Right atrium auricular region (tissue), 2 donors: ENCODE measurements at places on chromosomes 3 and 15.
A peak's percentile ranks its signal among the peaks of the same experiment; 100 is the strongest.

GRCh38 chr15:26087395-26087794 lies 224.3 kb upstream of the ATP10A start:
- no peak for DNase-seq

- DNase-seq = peak; percentile 32
Measured at GRCh38 chr15:69391046-69391757, 22.9 kb upstream of the KIF23 start.

DNA sequence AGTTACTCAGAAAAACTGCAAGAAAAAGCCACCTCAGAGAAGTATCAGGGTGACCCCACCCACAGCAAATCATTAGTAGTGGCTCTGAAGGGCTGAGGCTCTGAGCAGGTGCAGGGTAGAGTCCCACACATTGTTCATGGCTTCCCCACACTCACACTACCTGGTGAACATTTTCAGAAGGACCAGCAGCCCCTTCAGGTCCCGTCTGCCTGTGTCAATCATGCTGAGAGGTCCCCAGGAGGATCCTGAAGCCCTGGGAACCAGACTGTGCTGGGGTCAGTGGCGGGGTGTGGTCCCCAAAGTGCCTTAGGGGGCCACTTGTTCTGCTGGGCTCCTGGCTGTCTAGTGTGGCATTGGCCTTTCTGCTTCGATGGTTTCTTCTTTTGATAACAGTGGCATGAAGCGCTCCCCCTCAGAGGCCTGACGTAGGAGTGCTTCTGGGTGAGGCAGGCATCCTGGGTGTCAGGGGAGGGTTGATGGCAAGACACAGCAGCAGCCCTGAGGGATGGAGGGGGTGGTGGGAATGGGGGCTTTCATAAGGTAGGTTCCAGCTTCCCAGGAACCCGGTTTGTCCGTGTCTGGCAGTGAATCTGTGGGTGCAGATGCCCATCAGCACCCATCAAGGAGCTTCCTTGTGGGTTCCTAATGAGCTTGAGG lies 19.0 kb upstream of the FANCD2 start:
- no peak for DNase-seq

DNA sequence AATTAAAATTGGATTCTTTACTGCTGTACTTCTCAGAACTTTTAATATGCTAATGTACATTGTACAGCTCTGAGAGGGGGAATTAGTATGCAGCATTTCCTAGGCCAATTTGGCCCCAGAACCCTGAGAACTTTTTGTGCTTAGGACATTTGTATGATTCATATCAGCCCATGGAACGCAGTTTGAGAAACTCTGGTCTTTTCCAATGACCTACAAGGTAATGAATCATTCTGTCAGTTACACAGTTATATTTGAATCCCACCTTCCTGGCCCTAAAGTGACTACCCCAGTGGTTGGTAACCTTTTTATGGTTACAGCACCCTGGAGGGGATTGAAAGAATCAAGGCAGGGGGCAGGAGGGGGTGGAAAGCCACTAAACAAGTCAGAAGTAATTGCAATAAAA lies 25.6 kb upstream of the KBTBD12 start:
- no peak for DNase-seq

DNA sequence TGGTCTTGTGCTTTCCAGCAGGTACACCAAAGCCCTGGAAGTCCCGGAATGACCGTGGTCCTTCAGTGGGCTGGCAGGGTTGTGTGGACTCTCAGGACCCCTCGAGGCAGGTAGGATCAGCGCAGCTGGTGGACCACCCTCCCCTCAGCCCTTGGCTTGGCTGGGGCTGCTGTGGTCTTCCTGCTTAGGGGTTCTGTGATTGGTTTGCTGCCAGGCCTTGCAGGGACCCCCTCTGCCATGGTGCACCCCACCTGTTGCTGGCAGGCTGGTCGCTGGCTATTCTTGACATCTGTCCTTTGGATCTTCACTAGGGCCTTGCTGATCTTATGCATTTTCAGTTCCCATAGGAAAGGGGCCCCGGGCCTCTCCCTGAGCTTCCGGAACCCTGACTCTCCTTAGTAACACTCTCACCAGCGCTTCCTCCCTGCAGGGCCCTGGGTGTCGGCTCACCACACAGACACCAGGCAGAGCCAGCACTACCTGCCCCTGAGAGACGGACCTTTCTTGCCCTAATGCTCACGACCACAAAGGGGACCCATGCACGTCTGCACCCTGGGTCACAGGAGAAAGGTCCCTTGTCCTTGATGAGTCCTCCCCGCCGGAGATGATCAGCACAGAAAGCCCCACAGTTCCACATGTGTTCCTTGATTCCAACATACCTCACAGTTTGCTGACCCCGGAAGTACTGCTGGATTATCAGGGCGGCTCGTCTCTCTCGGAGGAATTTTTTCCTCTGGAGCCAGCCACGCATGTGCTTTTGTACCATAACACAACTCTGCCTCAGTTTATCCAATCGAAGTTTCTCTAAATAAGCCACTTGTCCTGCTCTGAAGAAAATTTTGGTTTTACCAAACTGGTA lies 51.7 kb downstream of the MYO5C start:
- no peak for DNase-seq

DNA sequence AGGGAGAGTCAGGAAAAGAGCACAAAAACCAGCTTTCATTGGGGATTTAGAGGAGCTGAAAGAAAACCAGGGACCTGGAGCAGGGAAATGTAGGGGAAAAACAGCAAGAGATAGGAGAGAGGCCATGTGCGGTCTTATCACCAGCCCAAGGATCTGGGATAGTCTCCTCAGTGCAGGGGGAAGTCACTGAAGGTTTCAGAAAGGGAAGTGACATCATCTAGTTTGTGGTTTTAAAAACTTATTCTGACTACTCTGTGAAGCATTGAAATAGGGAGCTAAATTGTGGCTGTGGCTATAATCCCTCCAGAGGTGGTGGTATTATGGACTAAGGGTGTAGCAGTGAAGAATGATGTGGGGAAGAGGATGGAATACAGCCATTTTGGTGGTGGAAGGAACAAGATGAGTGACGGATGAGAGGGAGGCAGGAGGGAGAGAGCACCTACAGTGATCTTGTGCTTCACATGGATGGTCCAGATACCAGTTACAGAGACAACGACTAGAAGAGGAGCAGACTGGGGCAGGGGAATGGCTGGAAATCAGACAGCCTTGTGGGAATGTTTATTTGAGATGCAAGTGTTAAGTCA lies 72.7 kb downstream of the HMG20A start:
- no peak for DNase-seq

- DNase-seq = no peak
Measured at GRCh38 chr3:27253391-27253790, 115.8 kb downstream of the NEK10 start.

GRCh38 chr3:125317761-125318160 lies 57.4 kb downstream of the ZNF148 start:
- DNase-seq = no peak

DNA sequence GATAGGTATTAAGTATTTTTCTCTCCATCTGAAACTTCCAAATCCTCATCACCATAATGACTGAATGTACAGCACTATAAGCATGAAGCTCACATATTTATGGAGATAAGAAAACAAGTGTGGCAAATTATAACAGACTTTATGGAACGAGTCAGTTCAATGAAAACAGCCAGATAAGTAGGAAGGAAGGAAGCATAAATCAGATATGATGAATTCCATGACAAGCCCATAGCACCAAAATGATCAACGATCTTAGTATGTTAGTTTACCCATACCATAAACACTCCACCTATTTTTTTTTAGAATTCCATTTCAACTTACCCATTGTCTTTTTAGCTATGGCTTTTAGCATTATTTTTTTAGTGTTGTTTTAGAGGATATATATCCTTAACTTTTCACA lies 169.5 kb downstream of the TNIK start:
- no peak for DNase-seq

GRCh38 chr3:123997543-123997942 lies 5.6 kb upstream of the ROPN1 start:
- no peak for DNase-seq

DNA sequence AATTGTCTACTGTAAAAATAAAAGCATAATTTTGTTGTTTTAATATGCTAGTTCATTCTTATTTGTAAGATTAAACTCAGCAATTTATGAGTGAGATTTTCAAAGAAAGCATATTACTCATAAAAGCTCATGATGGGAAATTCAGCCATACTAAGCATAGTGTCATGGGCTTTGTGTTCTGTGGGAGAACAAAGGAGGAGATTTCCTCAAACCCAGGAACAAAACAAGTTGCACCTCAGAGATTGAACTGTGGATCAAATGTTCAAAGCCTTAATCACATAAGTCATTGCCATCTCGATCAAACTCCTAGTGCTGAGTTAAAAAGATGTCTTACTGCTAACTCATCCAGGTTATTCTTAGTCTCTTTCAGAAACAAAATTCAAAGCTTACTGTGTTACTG lies 85.6 kb upstream of the PDZRN3 start:
- no peak for DNase-seq

DNA sequence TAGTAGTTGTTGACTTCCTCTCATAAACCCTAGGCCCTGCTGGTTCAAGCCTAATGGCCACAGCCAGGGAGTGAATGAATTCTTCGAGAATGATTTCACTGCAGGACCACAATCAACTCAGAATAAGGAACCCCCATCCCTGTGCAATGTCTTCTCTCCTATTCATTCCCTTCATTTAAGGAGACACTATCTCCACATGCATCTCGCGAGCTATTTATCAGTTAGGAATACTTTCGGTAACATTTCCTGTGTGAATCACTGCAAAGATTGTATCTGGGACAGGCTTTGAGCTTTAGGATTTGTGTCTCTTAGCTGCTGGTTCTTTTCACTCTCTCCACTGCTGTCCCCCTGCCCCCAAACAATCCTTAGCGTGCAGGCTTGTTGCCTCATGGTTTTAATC lies 94.4 kb downstream of the MYLK start:
- DNase-seq = no peak

DNA sequence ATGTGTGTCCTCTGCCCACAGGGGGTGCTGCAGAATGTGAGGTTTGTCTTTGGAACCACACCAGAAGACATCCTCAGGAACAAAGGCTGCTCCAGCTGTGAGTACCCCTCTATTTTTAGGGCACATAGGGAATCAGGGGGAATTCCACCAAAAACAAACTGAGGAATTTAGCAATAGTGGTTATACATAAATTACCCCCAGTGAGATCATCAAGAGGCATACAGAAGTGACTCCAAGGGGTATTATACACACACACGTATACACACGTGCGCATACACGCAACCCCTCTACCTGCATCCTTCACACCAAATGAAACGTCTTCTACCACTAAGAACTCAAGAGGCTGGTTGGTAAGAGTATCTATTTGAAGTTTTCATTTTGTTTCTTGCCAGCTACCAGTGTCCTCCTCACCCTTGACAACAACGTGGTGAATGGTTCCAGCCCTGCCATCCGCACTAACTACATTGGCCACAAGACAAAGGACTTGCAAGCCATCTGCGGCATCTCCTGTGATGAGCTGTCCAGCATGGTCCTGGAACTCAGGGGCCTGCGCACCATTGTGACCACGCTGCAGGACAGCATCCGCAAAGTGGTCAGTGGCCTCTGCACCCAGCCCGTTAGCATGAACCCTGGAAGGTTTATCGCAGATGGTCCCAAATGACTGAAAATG lies 2.9 kb downstream of the THBS1 start:
- no peak for DNase-seq

DNA sequence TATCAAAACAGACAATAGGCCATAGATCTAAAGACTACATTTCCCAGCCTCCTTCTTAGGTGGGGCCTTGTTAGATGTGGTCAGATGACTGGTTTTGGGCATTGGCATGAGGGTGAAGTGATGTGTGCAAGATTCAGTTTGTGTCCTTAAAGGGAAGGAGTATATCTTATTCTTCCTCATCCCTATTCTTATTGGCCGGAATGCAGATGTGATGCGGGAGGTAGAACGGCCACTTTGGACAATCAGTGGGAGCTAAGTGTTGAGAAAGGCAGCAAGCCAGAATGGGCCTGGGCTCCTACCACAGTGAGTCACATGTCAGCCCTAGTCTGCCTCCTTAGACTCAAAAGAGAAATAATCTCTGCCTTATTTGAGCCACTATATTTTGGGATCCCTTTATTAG lies 89.8 kb upstream of the MEX3B start:
- DNase-seq = no peak

DNA sequence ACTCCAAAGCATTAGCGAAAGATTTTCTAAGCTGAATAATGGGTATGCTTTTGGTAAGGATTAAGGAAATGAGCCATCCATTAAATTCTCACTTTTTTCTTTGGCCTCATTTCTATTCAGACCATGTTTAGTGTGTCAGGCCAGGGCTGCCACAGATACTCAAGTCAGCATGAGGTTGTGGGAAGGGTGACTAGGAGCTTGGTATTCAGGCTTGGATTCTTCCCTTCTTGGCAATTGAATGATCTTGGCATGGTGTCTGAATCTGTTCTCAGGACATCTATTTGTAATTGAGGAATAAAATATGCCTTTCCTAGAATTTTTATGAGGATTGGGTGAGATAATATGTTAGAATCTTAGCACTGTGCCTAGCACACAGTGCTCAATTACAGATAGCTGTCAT lies 11.2 kb downstream of the CCNB2 start:
- DNase-seq = no peak

- no peak for DNase-seq
Measured at GRCh38 chr3:160225176-160226025, at the start of gene C3orf80. C3orf80 (plus strand) TSS chr3:160225422; CDS start chr3:160225636, 214 bp downstream.

DNA sequence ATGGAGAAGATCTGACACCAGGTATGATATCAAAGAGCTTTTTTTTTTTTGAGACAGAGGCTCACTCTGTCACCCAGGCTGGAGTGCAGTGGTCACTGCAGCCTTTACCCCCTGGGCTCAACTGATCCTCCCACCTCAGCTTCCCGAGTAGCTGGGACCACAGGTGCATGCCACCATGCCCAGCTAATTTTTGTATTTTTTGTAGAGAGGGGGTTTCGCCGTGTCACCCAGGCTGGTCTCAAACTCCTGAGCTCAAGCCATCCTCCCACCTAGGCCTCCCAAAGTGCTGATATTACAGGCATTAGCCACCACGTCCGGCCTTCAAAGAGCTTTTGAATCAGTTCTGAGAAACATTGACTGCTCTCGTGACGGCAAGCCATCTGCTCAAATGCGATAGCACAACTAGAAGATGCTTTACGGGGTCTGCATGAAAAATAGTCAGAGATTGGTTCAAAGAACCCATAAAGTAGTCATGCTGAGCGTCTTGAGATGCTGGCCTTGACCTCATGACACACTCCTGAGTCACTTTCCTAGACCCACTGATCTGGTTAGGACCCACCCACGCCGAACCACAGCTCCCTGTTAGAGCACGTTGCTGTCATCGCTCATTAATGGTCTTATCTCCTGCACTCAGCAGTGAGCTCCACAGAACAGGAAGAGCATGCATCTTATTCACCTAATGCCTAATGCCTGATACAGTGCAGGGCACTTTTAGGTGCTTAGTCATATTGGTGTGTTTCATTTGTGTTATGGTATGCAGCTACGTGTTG lies 57.0 kb upstream of the NR2F2 start:
- DNase-seq = no peak

- DNase-seq = no peak
Measured at GRCh38 chr15:63072023-63072650, 29.6 kb downstream of the TPM1 start.

- DNase-seq = no peak
Measured at GRCh38 chr3:99965077-99965476, 147.4 kb downstream of the CMSS1 start.

DNA sequence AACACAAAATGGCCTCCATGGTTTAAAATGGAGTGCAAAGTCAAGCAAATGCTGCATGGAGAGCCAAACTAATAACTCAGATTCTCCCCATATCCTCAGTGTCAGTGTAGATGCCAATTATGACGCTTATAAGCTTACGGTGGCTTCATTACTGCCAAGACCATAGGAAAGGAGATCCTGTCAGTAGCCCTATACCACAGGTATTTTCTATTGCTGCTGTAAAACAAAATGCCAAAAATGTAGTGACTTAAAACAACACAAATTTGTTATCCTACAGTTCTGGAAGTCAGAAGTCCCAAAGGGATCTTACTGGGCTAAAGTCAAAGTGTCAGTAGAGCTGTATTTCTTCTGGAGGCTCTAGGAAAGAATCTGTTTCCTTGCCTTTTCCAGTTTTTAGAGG lies 149.8 kb upstream of the GBE1 start:
- DNase-seq = no peak
